ENCODE measurements at places on chromosomes 3 and 15.

GRCh38 chr15:55661428-55661827, 73.3 kb upstream of the PYGO1 start:
- no peak for DNase-seq

DNA sequence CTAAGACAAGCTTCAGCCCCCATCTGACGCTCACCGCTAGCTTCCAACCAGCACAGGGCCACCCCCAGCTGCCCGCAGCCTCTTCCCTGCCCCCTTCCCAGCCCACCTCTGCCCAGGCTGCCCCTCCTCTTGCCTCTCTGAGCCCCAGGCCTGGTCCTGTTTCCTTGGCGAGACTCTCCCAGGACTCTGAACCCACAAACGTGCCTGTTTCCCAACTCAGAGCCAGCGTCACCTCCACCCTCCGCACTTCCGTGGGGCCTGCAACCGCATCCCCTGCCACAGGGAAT, 35.0 kb downstream of the ZXDC start:
- DNase-seq, result no peak

- DNase-seq, result no peak
These were observed 47.5 kb downstream of the NMD3 start for GRCh38 chr3:161268601-161269000.

DNA sequence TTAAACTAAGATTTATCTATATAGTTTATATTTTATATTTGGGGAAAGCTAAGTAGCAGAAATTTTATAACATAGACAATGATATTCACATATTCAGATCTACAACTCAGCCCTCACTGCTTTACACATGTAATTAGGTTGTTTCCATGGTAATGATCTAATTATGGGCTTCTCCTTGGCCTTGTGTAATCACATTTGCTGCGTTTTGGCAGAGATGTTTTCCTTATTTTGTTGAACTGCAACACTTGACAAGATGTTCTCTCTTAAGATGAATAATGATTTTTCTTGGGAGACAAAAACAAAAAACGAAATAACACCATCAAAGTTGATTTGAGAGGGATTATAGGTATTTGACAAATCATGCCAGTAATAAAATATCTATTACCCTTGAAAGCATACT, 635.6 kb upstream of the TBL1XR1 start:
- no peak for DNase-seq

- peak; percentile 2 for DNase-seq
These were observed 646.0 kb downstream of the TUSC7 start for GRCh38 chr3:117355566-117355965.

- DNase-seq, result no peak
These were observed 8.2 kb upstream of the SEC22A start for GRCh38 chr3:123193448-123194101.

DNA sequence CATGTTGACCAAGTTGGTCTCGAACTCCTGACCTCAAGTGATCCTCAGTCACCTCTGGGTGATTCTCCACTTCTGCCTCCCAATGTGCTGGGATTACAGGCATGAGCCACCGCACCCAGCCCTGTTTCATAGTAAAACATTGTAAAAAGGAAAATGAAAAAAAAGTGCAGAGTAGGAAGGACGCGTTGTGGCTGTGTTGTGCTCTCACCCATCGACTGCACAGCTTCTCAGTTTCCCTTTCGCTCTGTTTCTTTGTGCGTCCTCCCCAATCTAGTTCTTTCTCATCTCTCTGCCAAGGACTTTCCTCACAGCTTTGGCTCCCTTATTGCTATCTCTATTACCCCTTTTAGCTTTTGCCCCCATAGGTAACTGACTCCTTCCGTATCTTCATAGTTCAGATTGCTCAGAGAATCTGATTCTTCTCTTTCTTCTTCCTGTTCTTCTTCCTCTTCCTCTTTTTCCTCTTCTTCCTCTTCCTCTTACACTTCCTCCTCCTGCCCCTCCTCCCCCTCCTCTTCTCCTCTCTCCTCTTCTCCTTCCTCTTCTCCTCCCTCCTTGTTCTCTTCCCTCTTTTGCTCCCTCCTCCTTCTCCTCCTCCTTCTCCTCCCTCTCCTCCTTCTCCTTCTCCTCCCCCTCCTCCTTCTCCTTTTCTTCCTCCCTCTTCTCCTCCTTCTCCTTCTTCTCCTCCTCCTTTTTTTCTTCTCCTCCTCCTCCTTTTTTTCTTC, 81.1 kb upstream of the VGLL4 start:
- no peak for DNase-seq

GRCh38 chr15:99614749-99615288, 49.0 kb downstream of the MEF2A start:
- DNase-seq, result peak; percentile 2

DNA sequence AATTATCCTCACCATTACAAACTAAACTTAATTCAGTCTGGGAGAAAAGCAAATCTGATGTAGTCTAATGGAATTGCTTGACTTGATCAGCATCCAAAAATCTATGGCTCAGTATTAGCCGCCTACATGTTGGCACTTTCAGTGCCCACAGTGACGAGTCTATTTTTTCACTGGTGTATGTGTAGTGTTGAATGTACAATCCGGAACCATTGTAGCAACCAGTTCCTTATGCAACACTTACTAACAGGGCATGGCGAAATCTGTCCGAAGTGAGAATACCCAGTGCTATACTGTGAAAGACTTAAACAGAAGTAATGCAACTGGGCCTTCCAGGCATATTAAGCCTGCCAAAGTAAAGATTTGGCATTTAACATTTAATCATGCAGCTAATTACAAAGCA, 18.6 kb downstream of the LRRN1 start:
- no peak for DNase-seq

GRCh38 chr3:59609657-59610348, 560.0 kb upstream of the CFAP20DC start:
- DNase-seq, result no peak

- DNase-seq, result no peak
These were observed 3.0 kb downstream of the HDC start for GRCh38 chr15:50262533-50262932.

- DNase-seq, result no peak
These were observed 59.7 kb downstream of the DCUN1D1 start for GRCh38 chr3:182920515-182921084.

DNA sequence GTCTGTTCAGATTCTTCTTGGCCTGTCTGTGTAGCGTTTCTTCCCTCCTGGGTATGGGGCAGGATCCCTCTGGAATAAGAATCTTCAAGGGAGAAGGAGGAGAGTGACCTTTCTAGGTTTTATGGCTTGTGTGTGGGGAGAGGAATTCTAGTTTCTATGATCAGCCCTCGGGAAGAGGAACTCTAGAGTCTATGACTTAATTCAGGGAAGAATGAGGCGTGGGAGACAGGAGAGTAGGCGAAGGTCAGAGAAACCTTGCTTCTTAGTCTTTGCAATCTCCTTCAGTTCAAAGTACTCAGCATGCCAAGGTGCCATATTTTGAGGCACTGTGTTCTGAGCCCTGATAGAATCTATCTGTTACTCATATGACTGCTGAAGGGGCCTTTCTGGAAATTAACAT, 99.2 kb upstream of the C3orf80 start:
- peak; percentile 36 for DNase-seq

DNA sequence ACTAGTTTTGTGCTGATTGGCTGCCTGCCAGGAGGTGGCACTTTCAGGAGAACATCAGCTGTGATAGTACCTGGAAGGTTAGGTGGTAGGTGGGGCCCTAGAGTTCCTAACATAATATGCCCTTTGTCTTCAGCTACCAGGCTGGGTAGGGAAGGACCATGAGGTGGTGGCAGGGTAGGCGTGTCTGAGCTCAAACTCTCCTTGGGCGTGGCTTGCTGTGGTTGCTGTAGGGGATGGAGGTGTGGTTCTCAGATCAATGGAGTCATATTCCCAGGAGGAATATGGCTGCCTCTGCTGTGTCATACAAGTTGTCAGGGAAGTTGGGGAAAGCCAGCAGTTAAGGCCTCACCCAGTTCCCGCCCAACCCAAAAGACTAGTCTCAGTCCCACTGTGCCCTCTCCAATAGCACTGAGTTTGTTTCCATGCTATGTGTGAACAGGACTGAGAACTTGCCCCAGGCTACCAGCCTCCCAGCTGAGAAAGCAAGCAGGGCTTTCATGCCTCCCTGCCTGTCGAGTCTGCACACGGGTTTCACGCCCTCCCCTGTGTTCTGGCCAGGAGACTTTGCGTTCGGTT, 107.7 kb downstream of the CHCHD4 start:
- no peak for DNase-seq

- DNase-seq, result no peak
These were observed 215.5 kb downstream of the LRRC3B start for GRCh38 chr3:26838026-26838425.

GRCh38 chr15:25060996-25061620, 106.3 kb downstream of the SNRPN start:
- DNase-seq, result no peak

- no peak for DNase-seq
These were observed 1.4 kb downstream of the LCTL start for GRCh38 chr15:66564136-66565041.

GRCh38 chr15:42239528-42240182, 31.6 kb upstream of the VPS39 start:
- DNase-seq, result peak; percentile 40

GRCh38 chr3:58116161-58116955, 94.4 kb downstream of the DNASE1L3 start:
- no peak for DNase-seq

DNA sequence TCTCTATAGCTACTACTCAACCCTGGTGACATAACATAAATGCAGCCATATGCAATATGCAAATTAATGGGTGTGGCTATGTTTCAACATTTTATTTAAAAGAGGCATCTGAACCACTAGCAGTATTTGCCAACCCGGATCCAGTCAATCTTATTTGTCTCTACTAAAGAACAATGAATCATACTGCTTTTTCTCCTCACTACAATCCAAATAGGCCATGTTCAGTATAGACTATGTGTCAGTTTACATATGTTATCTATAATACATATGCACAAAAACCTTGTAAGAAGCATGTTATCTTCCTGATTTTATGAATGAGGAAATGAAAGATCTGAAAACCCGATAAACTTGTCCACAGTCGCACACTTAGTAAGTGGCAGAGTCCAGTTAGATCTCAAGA, 125.7 kb downstream of the STAG1 start:
- no peak for DNase-seq

GRCh38 chr3:187139126-187139894, at the start of gene RPL39L:
RPL39L (minus strand) TSS chr3:187139496; CDS start chr3:187121300, 18,196 bp downstream.
- peak; percentile 89 for DNase-seq

GRCh38 chr15:84023636-84024035, 211.9 kb upstream of the GOLGA6L4 start:
- peak; percentile 11 for DNase-seq

GRCh38 chr3:17473761-17474160, 268.7 kb downstream of the TBC1D5 start:
- DNase-seq, result peak; percentile 13

DNA sequence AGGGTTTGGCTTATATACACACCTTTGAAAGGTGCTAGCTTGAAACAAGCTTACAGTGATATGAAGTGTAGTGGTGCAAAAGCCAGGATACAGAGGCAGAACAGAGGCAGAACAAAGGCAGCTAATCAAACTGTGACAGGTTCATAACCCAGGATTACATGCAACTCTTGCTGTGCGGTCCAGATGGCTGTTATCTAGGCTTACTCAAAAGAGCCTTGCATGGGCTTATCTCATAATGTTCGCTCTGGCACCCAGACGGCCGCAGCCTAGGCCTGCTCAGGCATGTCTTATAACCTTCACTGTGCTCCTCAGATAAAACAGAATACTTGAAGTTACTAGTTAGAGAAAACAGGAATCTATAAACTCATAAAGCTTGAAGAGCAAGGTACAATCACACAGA, 22.8 kb upstream of the NOX5 start:
- no peak for DNase-seq

- peak; percentile 45 for DNase-seq
These were observed 73.8 kb downstream of the BDH1 start for GRCh38 chr3:197482001-197482400.

- DNase-seq, result no peak
These were observed 56.0 kb upstream of the PLSCR4 start for GRCh38 chr3:146306656-146307455.

GRCh38 chr15:63523306-63523990, 19.1 kb downstream of the USP3 start:
- peak; percentile 35 for DNase-seq

GRCh38 chr3:85864896-85865295, 906.1 kb downstream of the CADM2 start:
- no peak for DNase-seq

DNA sequence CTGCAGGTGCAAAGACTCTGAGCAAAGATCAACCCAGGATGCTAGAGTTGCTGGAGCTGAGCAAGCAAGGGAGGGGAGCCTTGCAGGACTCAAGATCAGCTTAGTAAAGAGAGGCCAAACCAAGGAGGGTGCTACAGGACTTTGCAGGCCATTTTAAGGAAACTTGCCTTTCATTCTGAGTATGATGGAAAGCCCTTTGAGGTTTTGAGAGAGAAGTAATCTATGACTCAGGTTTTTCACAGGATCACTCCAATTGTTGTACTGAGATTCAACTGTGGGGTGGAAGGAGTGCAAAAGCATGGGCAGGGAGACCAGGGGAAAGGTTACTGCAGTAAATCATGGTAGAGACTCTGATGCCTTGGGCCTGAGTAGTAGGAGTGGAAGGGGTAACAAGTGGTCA, 260.4 kb upstream of the GPR149 start:
- no peak for DNase-seq

- peak; percentile 31 for DNase-seq
These were observed 20.3 kb downstream of the CRTAP start for GRCh38 chr3:33134026-33134625.

DNA sequence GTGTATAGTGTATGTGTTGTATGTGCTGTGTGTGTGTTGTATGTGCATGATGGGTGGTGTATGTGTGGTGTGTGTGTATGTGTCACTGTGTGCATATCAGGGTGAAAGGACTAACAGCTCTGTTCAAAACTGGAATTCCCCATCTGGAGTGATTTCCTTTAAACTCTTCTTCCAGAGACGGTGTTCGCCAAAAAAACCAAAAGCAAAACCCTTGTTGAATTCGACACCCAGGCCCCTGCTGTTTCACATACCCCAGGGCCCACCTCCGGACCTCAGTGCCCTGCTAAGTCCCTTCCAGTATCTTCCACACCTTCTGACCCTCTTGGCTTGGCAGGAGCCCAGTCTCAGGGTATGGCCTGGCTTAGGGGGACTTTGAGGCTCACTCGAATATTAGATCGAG, 44.9 kb upstream of the SEC13 start:
- peak; percentile 23 for DNase-seq

DNA sequence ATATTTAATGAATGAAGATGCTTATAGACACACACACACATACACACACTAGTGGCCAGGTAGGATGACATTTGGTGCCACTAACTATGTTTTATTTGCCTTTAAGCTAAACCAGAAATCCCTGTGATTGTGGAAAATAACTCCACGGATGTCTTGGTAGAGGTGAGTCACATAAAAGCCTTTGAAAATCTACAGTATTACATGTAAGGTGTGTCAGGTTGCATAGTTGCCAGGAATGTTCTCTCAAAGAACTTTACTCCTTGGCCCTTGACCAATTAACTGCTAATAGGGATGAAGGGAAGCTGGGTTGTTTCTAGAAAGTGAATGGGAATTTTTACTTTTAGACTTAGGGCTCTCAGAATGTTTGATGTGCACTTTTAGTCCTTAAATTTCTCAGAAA, 9.9 kb downstream of the ZBED2 start:
- DNase-seq, result no peak

- peak; percentile 26 for DNase-seq
These were observed 178.5 kb upstream of the ZBTB20 start for GRCh38 chr3:115325539-115325938.

GRCh38 chr15:41899854-41900442, 6.1 kb upstream of the SPTBN5 start:
- DNase-seq, result no peak

- no peak for DNase-seq
These were observed 30.7 kb downstream of the CHST14 start for GRCh38 chr15:40501487-40501886.

Measured in EL (cell line).